ENCODE measurements at places on chromosomes 5 and 9.

DNA sequence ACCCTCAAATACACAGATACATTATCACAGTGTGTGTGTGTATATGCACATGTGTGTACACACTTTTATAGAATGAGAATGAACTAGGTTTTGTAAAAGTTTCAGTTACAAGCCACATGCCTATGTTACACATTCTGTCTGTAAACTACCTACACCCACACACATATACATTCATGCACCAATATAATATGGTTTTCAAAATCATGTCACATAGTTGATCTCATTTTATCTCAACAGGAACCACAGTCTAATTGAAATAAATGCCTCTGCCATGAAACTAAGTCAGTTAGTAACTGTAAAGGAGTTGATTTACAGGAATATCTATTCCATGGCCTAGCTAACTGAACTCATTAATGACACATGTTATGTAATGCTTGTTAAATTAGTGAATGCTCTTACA, 646.6 kb downstream of the PDE4D start:
- no peak for DNase-seq

DNA sequence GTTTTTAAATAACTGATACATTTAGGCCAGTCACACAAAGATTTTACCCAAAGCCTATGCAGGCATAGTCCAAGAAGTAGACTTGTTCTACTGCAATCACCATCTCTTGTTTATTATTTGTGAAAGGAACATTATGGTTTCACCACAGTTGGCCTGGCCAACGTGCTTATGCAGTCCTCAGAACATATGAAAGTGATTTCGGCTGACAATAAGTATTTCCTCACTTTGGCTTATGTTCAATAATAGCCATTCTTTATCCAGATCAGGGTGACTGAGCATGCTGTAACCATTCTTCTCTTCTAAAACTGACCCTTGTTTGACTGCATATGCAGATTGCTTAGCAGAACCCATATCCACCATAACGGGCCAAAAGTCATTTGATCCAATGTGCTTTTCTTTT, 76.6 kb upstream of the CCDC152 start:
- DNase-seq: no peak

DNA sequence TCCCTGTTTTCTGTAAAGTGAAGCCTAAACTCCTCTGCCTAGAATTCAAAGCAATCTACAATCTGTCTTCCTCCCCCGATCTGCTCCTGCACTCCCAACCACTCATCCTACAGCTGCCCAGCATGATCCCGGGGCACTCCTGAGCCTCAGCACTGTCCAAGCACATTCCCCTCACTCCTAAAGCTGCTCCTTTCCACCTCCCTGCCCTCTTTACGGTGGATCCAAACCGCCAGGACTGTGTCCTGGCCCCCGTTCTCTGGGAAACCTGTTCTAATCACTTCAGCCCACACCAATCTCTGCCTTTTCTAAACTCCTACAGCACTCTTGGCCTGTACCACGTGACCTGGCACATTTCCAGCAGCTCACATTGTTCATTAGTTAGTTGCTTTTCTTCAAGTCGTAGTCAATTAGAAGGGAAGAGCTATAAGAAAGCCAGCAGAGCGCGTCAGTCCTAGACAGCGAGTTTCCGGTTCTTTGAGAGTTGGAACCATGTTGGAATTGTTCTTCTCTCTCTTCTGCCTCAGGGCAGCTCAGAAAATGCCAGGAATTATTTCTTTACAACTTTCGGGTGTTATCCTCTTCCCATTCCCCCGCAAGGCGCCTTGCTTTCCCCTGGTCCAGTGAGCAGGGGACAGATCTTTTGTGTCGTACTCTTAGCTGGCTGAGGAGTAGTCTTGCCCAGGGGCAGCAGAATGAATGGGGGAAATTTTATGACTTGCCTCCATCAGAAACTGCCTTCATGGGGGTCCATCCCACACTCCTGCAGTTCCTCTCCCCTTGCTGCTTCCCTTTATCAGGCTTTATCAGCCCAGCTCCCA, 60.7 kb downstream of the NRG2 start:
- no peak for DNase-seq

DNA sequence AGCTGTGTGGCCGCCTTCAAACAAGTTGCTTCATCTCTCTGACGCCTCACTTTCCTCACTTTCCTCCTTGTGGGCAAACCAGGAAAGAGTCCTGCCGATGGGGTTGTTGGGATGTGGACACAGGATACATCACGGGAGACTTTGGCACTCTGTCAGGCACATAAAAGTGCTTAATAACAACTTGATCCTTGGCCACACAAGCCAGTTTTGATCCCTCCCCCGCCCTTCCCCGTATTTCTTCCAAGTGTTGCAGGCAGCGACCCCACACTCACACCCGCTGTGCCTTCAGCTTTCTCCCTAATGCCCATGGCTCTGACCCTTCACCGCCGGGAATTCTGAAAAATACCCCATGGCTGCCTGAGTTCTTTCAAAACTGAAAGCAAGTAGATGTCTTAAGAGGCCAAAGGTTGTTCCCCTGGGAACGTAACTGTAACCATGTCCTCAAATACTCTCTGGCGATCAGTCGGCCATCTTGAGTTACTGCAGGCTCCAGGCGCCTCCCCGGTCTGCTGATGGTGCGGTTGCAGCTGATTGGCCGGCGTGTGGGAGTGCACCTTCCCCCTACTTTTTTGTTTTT, 59.8 kb downstream of the ARHGEF37 start:
- no peak for DNase-seq

DNA sequence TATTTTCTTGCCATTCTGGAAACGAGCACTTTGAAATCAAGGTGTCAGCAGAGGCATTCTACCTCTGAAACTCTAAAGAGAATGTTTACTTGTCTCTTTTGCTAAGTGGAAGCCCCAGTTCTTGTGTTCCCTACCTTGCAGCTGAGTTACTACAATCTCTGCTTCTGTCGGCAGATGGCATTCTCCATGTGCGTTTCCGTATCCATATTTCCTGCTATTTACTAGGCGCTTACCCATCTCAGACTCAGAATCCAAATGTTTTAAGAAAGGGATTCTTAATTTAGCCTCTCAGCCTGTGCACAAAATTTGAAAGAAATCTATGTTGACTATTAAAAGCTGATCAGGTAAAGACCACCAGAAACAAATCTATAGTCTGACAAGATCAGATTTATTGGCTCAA, 221.3 kb upstream of the FTMT start:
- no peak for DNase-seq

GRCh38 chr5:10109299-10109698, 140.4 kb downstream of the ATPSCKMT start:
- DNase-seq: no peak

- DNase-seq: no peak
Measured at GRCh38 chr5:96885518-96886338, 9.4 kb downstream of the ERAP2 start.

DNA sequence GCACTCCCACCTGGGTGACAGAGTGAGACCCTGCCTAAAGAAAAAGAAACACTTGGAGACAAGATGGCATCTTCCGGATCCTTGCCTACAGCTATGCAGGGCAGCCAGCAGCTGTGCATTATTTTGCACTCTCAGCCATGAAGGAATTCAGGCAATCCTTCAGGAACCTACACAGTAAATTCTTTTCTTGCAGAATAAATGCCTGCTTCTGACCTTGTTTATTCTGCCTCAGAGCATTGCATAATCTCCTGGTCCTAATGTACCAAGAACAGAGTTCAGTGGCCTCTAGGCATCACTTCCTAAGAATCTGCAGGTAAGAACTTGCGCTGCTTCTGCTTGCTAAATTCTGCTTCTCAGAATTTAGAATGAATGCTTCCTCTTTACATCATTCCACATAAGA, 16.8 kb downstream of the GLDC start:
- DNase-seq: no peak

DNA sequence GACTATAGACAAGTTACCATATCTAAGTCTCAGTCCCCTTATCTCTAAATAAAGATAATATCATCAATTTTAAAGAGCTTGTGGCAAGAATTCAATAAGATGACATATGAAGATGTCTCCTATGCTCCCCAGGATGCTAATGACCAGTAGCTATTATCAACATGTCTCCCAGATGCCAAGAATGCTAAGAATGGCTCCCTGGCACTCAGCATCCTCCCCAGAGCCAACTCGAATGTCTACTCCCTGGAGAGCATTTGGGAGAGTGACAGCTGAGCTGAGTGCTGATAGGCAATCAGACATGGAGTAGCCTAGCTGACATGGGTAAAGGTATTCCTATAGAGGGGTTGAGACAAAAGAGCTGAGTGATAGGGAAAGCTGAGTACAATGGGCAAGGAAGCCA, 15.9 kb downstream of the P4HA2 start:
- DNase-seq: peak; percentile 73

DNA sequence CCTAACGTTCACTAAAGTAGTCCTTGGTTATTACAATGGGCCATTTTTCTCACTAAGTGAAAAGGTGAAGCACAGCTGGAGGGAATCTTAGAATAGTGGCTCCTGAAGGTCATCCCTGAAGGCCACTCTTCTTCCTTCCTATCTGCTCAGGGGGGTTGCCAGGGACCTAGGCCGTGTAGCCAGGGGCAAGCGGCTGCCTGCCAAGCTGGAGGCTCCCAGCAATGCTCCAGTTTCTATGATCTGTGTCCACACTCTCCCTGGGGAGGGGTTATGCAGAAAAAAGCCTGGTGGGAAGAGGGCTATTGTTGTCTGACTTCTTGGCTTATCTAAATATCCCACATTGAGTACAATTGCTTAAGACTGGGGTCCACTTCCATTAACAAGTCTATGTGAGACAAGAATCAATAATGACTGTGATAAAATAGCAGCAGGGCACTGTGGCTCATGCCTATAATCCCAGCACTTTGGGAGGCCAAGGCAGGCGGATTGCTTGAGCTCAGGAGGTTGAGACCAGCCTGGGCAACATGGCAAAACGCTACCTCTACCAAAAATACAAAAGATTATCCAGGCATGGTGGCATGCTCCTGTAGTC, 3.8 kb downstream of the NMRK1 start:
- DNase-seq: no peak

- DNase-seq: no peak
Measured at GRCh38 chr5:9861666-9862256, 231.6 kb upstream of the TAS2R1 start.

- DNase-seq: no peak
Measured at GRCh38 chr5:50807661-50808060, 141.2 kb downstream of the PARP8 start.

DNA sequence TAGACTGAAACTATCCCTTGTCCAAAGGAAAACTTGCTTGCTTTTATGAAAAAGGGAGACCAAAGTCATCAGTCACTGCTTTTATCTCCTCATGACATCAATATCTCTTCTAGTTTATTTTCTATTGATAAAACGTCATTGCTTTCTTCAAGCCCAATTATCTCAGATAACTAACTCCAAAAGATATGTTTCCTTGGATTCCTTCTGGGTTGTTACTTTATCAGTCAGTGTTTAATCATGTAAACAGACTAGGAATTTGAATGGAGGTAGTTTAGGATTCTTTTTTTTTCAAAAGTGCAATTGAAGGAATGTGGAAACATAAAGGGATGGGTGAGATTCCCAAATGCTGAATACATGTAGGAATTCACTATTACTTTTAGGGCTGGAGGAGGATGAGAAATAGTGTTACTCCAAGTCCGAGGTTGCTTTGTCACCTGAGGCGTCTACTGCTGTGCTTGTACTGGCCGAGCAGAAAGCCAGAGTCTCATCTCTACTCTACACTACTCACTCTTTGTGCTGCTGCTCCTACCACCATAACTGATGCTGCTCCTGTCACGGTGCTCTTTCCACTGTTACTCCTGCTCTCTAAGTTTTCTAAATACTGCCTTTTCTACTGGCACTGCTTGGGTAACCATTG, 1697.1 kb upstream of the NUDT12 start:
- no peak for DNase-seq

- no peak for DNase-seq
Measured at GRCh38 chr9:68493958-68494577, 46.6 kb downstream of the TMEM252 start.

- no peak for DNase-seq
Measured at GRCh38 chr9:79731171-79731890, 159.6 kb downstream of the TLE4 start.

DNA sequence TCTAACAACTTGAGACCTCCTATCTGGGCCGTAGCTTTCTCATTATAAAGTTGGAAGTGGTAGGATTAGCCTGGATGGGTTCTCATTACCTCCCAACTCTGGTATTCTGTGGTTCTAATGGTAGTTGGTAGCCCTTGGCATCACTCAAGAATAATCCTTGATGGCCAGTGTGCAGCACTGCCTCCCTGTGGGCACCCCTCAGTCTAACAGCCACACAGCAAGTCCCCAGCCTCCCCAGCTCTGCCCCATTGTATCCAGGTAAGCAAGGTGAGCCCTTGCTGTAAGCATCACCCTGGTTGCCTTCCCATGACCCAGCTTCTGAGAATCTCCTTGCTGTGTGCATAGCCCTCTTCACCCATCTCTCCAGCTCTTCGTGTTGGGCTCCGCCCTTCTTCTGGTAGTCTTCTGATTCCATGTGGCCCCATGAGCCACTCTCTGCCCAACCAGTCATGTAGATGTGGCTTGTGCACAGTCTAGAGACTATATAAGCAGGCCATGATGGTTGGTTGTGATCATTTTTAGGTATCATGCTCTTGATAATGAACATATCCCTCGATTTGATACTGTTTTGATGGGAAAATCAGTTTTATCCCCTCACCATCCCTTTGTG, 57.6 kb upstream of the GRHPR start:
- no peak for DNase-seq

DNA sequence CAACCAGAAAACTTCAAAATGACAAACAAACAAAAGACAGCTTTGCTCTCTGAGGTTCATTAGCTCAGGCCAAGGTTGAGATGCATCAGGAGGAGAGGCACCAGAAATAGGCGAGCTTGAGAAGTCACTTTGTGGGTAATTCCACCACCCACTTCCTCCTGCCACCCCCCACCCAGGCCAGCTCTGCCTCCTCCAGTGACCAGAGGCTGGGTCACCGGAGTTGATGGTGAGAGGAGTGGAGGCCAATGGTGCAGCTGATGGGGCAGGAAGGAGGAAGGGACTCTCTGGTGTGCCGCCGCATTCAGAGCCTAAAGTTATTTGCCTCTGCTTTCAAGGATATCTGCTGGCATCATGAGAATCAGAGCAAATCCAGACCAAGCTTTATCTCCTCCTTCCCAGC, 73.8 kb upstream of the ASTN2 start:
- DNase-seq: no peak

- no peak for DNase-seq
Measured at GRCh38 chr5:107468276-107468675, 202.5 kb downstream of the EFNA5 start.

- no peak for DNase-seq
Measured at GRCh38 chr5:36841677-36842076, 34.9 kb upstream of the NIPBL start.

GRCh38 chr5:178469011-178469974, 120.9 kb downstream of the COL23A1 start:
- DNase-seq: no peak

GRCh38 chr5:14901462-14902051, 30.0 kb upstream of the ANKH start:
- no peak for DNase-seq

- DNase-seq: no peak
Measured at GRCh38 chr5:132059696-132060500, 557 bp upstream of the IL3 start.

DNA sequence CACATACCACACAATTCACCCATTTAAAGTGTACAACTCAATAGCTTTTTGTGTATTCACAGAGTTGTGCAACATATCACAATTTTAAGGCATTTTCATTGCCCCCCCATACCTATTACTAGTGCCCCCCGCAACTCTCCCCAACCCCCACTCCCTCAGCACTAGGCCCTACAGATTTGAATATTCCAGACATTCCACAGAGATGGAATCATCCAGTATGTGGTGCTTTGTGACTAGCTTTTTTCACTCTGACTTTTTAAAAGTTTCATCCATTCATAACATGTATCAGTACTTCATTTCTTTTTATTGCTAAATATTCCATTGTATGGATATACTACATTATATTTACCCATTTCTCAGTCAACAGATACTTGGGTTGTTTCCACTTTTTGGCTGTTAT, 102.9 kb upstream of the LRRTM2 start:
- no peak for DNase-seq
